GM04504 (cell line): ENCODE measurements at places on chromosomes 3 and 15.
A peak's percentile ranks its signal among the peaks of the same experiment; 100 is the strongest.

- no peak for DNase-seq
These were observed 538.1 kb downstream of the MAGI1 start for GRCh38 chr3:65500398-65501306.

GRCh38 chr3:138007898-138008297 lies 2.1 kb upstream of the CLDN18 start:
- DNase-seq = no peak

DNA sequence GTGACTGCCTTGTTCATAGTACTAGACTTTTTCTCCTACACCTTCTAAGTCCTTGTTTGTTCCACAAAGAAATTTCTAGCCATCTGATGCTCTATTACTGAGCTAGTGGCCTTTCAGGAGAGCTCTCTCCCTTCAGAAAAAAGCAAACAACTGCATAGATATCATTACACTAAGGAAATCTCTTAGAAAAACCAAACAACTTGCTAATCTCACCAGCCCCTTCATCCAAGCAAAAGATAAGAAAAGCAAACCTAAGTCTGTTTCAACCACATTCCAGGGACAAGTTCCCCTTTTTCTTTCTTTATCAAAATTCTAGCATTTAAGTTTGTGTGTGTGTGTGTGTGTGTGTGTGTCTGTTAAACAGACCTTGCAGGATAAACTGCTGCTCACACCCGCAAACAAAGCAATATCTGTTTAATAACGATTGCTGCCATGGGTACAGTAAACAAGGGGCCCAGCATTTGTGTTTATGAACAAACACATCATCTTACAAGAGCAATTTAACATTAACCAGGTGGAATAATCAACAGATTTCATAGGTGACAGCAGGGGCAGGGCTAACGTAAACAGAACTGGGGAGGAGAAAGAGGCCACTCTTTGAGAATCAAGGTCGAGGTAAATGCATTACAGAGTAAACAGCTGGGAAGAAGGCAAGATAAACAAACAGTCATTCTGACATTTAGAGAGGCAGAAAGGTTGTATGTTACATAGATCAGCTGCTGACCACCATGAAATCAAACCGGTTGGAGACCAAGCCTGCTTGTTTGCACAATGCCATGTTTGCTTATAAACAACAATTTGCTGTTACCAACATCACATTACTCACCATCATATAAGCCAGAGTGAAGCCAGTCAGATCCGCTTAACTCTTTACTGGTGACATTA lies 375.1 kb downstream of the FOXP1 start:
- DNase-seq = no peak

DNA sequence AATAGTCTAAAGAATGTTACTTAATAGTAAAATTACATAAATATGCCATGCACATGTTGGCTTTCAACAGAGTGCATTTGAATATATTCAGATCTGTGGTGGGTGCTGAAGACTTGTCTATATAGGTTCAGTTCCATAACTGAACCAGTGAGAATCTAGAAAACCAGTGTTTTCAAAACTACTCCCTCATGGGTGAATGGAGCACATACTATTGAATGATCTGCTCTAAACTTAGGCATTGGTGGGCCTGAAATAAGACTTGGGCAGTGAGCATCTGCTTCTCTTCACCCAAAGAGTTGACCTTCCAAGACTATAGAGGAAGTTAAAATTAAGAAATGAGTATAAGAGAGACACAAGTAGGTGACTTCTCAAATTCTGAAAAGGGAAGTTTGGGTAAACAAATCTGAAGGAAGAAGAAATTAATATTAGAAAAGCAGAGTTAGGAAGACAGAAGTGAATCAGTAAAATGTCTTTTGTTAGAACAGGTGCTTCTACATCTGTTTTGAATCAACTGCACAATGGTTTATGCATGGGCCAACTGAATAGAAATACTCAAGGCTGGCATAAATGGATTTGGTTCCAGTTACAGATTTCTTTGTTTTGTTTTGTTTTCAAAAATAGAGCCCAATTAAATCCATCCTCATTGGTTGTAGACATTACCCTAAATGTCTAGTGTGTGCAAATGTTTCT lies 19.3 kb downstream of the ALCAM start:
- DNase-seq = no peak

- no peak for DNase-seq
These were observed 32.9 kb upstream of the CYP11A1 start for GRCh38 chr15:74400313-74400860.

GRCh38 chr3:169026543-169027182 lies 636.8 kb downstream of the MECOM start:
- peak; percentile 73 for DNase-seq

DNA sequence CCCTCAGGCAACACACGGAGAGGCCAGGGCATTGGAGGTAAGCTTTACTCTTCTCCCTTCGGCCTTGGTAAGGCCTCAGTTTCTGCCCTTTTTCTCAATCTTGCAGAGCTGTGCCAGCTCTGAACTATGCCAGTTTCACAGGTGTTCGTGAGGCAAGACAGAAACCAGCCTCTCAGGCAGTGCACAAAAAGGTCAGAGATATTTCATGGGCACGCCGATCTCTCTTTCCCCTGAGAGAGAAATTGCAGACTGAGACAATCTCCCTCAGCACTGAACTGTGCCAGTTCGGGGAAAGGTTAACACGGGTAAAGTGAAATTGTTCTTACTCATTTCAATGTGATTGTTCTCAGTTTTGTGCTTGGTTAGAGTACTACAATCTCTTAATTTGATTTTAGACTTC lies 88.5 kb downstream of the GMNC start:
- DNase-seq = no peak

GRCh38 chr15:61025308-61025707 lies 203.8 kb downstream of the RORA start:
- peak; percentile 28 for DNase-seq

DNA sequence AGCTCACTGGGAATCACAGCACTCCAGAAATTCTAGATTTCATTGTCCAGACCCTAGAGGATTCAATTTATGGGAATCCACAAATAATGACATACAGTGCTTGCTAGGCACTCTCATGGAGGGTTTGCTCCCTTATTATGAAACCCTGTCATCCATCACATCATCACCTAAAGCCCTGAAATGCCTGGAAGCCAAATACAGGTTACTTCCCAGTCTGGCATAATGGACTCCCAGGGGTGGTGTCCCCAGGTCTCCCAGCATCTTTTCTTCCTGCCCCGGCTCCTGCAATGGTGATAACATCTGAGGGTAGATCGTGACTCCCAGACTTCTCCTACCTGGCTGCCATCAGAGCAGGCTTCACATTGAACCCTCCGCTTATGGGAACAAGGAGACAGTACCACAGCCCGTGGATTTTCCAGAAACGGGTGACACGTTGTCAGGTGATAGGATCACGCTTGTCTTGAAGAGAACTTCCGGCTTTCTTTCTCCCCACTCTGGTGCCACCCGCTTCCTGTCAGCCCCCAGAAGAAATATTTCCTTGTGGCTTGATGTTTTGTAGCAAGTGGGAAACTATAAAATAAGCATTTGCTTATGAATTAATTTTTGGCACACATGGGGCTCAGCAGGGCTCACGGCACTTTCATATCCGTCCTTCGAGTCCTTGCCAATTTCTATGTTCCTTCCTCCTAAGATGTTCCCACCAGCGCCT lies 238.7 kb upstream of the BHLHE40 start:
- DNase-seq = no peak

GRCh38 chr3:98406034-98406433 lies 15.6 kb downstream of the OR5K3 start:
- DNase-seq = no peak

- no peak for DNase-seq
These were observed 7.6 kb downstream of the CHSY1 start for GRCh38 chr15:101244036-101244781.

DNA sequence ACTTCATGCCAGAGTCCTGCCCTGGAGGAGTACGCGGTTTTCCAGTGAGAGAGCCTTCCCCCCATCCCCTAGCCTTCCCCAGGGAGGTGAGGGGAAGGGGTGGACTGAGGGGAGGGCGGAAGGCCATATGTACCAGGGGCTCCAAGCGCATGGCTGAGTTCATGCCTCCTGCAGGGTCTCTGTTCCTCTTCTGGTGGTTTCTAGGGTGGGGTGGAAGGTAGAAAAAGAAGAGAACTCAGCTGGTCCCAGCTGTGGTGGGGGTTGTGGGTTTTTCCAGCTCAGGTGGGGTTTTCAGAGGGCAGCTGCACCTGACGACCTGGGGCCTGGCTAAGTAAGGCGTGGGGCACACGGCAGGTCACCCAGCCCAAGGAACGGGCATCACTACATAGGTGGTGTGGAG lies 10.7 kb upstream of the IQSEC1 start:
- DNase-seq = no peak

DNA sequence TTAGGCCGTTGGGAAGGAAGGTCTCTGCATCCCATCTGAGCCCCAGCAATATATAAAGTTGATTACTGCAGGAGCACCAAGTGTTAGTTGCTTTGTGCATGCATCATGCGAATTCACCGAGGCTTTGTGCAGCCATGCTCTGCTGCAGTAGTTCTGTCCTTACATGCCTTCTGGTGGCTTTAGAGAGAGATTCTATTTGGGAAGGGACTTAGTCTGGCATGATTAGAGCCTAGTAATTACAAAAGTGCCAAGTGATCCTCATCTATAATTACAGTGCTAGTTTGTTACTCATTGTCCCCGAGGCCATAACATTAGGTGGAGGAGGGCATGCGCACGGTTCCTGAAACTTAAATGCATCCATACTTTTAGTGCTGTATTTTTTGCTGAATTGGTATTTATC lies 353.6 kb downstream of the CNTN4 start:
- DNase-seq = no peak

DNA sequence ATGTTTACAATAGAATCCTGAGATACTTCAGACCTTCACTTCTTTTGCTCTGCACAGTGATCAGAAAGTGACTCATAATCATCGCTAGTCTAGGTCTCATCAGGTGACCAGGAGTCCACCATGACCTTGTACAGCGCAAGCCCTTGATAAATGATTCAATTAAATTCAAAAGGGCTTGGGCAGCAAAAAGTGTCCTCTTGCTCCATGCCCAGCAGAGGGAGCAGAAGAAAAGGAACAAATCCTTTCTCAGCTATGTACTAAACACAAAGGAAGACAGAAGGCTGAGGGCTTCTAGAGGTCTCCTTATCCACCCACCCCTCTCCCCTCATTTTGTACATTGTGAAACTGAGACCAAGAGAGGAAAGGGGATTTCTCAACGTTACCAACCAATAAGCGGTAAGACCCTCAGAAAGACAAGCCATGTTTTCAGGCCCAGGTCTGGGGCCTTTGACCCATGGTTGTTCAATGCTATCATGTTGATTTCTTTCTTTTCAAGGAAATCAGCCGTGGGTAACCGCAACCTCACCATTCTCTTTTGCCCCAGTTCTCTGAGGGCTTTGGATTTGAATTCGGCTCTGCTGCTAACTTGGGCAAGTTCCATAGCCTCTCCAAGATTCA lies 74.8 kb downstream of the AQP9 start:
- DNase-seq = no peak

DNA sequence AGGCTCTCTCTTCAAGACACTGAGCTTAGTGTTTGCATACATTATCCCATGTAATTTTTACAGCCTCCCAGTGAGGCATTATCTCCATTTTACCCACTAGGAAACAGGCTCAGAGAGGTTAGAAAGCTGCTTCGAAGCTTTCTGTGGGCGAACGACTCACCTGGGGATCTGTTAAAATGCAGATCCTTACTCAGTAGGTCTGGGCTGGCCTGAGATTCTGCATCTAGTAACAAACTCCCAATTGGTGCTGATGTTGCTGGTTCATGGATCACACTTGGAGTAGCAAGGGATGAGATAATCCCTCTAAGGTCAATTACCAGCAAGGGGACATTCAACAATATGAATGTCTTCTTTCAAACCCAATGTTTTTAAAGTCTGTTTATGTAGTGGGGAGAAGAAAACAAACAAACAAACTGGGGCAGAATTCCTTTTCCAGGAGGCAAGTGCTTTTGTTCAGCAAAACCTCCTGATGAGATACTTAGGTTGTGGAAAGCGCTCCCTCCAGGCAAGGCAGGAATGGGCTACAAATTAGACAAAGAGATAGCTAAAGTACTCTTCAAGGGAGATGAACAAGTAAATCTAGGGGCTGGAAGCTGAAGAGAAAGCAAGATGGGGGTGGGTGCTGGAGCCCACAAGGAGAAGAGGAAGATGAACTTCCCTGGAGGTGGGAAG lies 311.9 kb downstream of the SHQ1 start:
- DNase-seq = no peak

GRCh38 chr3:16447135-16447534 lies 66.4 kb downstream of the RFTN1 start:
- no peak for DNase-seq

GRCh38 chr3:17747174-17747889 lies 4.9 kb upstream of the TBC1D5 start:
- no peak for DNase-seq

DNA sequence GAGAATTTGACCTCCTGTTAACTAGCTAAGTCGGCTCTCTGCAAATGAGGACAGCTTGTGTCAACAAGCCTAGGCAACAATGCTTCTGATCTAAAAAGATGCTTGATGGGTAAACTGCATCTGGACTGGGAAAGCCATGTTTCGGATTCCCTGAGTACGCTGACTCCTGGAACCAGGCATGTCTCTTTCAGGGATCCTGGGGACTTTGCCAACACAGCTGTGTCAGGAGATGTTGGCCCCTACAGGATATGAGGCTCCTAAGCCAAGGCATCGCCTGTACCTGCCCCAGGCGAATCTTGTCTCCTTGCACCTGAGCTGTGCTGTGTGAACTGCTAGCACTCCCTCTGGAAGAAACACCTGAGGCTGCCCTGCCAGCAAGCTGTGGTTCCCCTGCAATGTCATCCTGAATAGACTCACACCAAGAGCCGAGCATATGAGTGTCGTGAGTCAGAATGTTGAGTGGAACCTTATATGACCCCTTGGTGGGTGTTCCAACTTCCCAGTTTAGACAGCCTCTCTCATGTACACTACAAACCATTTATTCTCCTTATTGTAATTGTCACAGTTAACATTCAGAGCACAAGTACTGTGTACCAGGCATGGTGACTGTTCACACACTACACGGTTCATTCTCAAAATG lies 17.0 kb downstream of the EOGT start:
- no peak for DNase-seq

- DNase-seq = no peak
These were observed 224.7 kb downstream of the IGSF11 start for GRCh38 chr3:118809696-118810498.

DNA sequence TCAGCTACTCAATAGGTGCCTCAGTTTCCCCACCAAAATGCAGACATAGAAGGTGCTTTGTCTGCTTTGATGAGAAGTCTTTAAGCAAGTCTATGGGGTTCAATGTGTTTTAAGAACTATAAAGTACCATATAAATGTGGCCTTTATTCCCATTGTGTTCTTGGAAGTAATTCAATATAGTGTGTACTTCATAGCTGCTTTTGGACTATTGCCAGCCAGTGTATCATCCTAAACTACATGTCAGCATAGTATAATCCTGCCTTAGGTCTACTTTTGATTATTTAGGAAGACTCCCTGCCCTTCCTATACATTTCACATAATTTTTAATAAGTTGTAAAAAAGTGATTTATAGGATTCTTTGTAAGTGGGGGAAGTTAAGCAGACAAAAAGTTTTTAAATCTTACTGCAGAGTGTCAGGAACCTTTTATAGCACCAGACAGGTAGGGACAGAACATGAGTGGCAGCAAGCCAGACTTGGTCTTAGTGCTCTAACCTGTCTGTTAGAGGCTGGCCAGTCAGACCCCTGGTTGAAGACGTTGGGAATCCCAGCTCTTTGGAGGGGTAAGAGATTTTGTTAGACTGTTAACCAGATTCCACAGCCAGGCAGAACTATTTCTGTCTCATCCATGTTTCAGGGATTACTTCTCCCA lies 48.4 kb downstream of the MLH1 start:
- no peak for DNase-seq

- peak; percentile 93 for DNase-seq
These were observed at the start of gene UACA for GRCh38 chr15:70763120-70763949. TSS of gene UACA (minus strand) at chr15:70763558. CDS start at chr15:70763407, 151 bp downstream.
